ENCODE measurements at places on chromosomes 1 and 21. TPM values are rescaled to one million over a fixed set of nuclear protein-coding genes. Genes with fewer than 3 reads are reported as not detected.

FAM167B gene
- not detected for polyA plus RNA-seq

PODN gene
- 4.9 TPM for polyA plus RNA-seq

DNA sequence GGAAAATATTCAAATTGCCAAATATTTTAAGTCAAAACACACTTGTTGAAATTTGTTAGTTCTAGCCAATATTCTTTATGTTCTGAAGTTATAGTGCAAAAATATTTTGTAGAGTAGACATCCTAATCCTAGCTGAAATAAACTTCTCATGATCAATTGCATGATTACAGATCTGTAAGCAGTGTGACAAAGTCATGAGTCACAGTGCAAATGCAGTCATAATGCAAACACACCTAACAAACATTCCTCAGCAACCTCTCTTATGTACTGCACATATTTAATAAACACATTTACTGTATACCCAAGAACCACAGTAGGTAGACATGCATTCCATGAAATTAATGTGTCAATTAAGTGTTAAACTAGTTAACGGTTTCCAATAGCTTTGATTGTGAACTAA is 1857.4 kb downstream of the NCAM2 start:
- DNase-seq, result no peak

GRCh38 chr1:160357286-160358002 is 9.4 kb upstream of the NHLH1 start:
- DNase-seq, result no peak

DNA sequence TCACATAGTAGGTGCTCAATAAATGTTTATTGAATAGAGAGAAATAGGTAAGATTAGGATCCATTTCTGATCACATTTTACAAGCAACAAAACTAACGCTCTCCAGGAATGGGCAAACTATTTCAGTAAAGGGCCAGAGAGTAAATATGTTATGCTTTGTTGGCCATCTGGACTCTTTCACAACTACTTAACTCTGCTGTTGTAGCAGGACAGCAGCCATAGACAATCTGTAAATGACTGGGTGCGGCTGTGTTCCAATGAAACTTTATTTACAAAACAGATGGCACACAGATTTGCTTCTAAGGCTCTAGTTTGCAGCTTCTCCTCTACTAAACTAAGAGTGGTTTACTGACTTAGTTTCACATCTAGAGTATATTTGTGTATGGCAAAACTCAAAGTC is 83.0 kb upstream of the BACH1 start:
- DNase-seq, result no peak

Measured in hepatocyte (in vitro differentiated cells).